Thymus (tissue), 14 donors: ENCODE measurements at places on chromosomes 7 and 10. TPM values are rescaled to one million over a fixed set of nuclear protein-coding genes. Genes with fewer than 3 reads are reported as not detected.

Gene WDR86
- 5.0 TPM for total RNA-seq

Gene SFRP4
- total RNA-seq = 0.80 TPM

Gene GPR141
- total RNA-seq = 5.1 TPM

Gene SFTPD
- 0.47 TPM for total RNA-seq

Gene ZPBP
- total RNA-seq = 0.14 TPM

Gene FXYD4
- 0.14 TPM for total RNA-seq

Gene FANK1
- total RNA-seq = 2.5 TPM

DNA sequence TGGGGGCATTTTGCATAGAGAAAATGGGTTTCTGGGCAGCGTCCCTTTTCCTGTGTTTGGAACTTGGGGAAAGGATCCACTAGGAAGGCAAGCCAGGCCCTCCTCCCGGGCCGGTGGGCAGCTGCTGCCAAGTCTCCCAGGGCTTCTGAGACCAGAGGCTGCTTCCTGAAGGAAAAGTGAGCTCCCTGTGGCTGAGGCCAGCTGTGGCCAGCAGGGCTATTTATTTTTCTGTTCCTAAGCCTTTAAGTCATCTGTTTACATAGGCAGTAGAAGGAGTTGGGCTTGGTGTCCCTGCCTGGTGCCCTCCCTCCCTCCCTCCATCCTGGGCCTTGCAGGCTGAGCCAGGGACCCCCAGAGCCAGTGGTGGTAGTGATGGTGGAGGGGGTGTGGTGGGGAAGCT, 70.5 kb upstream of the COL13A1 start:
- no peak for DNase-seq

DNA sequence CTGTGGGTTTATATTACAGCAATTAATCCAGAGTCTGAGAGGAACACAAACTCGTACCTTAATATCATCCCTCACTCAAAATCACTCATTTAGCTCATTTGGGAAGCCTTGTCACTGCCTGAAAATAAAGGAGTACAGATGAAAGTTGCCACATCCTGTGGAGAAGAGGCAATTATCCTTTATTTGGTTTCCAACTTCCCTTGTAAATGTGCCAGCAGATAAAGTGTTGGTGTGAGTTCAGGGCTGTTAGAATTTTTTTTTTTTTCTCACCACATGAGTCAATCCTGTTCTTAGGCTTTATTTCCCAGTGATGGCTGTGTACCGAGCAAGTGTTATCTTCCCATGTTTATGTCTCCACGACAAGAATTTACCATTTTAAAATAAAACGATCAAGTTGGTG, 99.0 kb upstream of the SMIM30 start:
- no peak for DNase-seq

- DNase-seq = no peak
Measured at GRCh38 chr7:99596408-99596955, 1.6 kb upstream of the TMEM225B start.

GRCh38 chr7:7799138-7799537, 80.7 kb upstream of the RPA3 start:
- DNase-seq = no peak

- DNase-seq = no peak
Measured at GRCh38 chr7:45064047-45064725, 24.6 kb downstream of the NACAD start.

DNA sequence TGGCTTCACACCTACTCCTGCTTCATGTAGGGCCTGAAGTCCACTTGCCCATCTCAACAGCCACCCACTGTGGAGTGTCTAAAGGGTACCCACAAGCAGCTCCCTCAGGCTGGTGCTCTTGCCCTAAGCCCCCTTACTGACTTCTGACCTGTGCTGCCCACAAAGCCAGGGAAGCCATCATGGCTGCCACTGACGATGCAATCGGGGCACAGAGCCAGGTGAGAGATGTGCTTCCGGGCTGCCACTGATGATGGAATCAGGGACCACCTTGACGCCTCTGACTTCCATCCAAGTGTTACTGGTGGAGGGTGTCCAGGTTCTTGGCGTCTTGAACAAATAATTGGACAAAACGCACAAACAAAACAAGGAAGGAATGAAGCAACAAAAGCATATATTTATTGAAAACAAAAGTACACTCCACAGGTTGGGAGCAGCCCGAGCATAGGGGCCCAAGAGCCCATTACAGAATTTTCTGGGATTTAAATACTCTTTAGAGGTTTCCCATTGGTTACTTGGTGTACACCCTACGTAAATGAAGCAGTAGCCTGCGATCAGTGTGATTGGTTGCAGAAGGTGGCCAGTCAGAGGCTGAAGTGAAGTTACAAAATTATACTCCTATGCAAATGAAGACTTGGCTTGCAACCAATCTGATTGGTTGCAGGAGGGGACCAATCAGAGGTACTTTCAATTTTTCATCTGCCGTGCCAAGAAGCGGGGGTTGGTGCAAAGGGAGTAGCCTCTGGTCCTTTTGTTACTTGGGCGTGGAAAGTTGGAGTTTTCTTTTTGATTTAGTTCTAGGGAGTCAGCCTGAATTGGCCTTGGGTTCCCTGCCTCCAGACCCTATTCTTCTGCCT, 4.5 kb downstream of the CPA2 start:
- DNase-seq = no peak

GRCh38 chr10:75266945-75267344, 31.2 kb upstream of the COMTD1 start:
- no peak for DNase-seq

- no peak for DNase-seq
Measured at GRCh38 chr10:120917521-120918250, 66.5 kb downstream of the WDR11 start.

GRCh38 chr7:154744861-154745258, 258.1 kb downstream of the PAXIP1 start:
- DNase-seq = no peak

DNA sequence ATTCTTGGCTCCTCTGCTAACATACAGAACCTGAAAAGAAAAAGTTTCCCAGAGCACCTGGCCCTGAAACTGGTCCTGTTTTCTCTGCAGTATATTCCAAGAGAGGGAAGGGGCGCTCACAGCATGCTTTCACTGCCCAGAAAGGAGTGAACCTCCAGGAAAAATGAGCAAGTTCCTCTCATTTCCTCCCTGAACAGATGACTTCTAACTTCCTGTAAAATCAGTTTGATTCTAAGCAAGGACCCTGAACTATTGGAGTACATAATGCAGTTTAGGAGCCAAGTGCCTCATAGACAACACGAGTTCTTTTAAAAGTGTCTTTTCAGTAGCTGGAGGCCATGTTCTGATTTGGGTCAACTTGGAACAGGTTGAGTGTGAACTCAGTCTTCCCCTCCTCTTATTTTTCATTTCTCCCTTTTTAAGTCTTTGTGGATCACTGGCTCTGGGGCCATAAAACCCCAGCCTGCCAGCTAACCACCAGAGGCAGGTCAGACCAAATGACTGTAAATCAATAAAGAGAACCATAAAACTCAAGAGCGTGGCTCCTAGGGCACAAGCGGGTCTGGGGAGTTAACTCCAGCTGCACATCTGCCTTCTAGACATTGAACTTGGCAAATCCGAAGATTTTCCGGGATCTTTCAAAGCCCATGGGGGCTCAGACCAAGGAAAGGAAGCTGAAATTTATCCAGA, 5.9 kb upstream of the LRRC18 start:
- no peak for DNase-seq

DNA sequence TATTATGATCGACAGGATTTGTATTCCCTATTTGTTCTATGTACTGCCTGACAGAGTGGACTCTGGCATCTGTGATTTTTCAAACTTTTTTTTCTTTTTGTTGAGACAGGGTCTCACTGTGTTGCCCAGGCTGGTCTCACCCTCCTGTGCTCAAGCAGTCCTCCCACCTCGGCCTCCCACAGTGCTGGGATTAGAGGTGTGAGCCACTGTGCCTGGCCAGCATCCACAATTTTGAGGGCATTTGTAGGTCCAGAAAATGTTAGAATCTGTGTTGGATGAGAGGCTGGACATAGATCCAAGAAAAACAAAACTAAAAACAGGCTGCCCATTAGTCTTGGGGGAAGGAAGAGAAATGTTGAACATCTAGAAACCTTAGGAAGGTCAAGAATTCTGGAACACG, 34.3 kb downstream of the SGPL1 start:
- no peak for DNase-seq

DNA sequence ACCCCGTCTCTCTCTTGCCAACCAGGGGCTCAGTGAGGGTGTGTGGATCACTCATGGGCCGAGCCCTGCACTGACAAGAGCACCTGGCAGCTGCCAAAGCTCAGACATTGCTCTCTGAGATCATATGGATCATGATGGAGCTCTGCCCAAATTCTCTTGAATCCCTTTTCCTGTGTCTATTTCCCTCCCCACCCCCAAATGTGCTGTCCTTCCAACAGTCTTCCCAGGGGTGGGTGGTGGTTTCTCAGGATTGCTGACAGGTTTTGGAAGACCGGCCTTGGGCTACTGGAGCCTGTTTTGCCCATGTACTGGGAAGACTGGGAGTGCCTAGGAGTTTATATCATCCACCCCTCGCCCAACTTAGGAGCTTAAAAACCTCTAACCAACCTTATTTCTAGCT, 10.5 kb downstream of the ARHGAP22 start:
- DNase-seq = no peak

GRCh38 chr10:124002391-124003069, 90.9 kb downstream of the CHST15 start:
- no peak for DNase-seq

DNA sequence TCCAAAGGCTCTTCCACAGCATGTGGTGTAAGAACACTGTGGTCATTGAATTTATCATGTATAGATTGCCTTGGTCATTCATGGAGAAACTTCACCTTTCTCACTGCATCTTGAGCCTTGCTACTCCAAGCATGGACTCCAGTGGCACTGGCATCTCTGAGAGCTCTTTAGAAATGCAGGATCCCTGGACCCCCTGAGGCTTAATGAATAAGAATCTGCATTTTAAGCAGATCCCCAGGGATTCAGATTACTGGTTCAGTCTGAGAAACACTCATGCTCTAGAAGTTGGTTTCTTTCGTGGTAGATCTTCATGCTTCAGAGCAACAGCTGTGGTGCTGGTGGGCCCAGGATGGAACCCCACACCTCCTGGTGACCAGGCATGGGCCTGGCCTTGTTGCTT, 63.2 kb downstream of the CFAP58 start:
- no peak for DNase-seq

DNA sequence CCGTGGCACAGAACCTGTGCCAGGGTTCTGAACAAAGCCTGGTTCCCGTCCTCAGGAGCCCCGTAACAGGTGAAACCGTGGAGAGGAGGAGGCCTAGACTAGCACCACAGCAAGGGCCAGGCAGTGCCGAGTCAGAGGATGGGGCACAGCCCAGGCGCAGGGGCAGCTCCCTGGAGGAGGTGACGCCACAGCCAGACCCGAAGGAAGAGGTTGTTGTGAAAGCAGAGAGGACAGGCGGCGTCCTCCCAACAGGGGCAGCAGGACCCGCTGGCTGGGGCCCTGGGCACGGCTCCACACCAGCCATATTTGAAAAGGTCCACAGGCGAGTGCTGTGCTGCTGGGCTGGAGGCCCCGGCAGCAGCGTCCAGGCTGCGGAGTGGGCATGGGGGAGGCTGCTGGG, 25.7 kb downstream of the DAGLB start:
- DNase-seq = no peak

DNA sequence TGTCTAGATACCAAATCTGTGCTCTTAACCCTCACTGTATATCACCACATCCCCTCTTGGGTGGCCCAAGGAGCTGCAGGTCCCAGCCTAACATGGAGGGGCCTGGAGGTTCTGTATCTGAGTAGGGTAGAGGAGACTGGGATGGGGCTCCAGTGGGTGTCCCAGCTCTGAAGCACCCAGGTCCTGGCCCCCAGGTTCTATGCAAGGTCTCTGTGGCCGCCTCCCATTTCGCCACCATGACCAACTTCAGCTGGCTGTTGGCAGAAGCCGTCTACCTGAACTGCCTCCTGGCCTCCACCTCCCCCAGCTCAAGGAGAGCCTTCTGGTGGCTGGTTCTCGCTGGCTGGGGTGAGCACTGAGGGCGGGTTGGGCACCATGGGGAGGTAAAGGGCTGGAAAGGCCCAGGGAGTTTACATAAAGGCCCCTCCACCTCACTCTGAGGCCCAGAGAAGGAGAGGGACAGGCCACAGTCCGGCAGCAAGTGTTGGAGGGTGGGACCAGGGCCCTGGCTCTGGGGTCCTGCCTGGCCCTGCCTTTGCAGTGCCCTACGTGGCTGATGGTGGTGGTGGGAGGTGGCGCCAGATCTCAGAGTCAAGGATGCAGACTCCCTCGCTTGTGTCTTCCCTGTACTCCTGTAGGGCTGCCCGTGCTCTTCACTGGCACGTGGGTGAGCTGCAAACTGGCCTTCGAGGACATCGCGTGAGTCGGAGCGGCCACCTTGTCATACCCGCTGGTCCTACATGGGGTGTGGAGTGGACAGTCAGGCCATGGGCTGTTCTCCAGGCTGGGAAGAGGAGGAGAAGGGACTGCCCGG, 10.2 kb downstream of the GHRHR start:
- no peak for DNase-seq

DNA sequence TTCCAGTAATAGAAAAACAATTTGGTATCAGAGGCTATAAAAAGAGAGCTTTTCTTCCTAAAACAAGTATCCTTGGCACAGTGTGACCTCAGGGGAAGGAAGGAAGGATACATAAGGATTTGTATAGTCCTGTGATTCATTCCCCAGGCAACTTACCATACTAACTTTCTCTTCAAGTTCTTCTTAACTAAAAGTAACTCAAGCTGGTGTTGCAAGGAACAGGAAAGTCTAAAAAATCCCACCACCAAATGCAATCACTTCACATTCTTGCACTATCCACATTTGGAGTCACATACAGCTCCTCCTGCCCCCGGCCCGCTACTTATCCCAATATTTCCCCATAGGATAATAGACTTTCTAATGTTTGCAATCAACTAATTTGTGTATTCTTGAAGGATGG, 84.8 kb downstream of the PRKAG2 start:
- DNase-seq = no peak

- DNase-seq = no peak
Measured at GRCh38 chr10:100866010-100866409, 46.8 kb upstream of the SLF2 start.

DNA sequence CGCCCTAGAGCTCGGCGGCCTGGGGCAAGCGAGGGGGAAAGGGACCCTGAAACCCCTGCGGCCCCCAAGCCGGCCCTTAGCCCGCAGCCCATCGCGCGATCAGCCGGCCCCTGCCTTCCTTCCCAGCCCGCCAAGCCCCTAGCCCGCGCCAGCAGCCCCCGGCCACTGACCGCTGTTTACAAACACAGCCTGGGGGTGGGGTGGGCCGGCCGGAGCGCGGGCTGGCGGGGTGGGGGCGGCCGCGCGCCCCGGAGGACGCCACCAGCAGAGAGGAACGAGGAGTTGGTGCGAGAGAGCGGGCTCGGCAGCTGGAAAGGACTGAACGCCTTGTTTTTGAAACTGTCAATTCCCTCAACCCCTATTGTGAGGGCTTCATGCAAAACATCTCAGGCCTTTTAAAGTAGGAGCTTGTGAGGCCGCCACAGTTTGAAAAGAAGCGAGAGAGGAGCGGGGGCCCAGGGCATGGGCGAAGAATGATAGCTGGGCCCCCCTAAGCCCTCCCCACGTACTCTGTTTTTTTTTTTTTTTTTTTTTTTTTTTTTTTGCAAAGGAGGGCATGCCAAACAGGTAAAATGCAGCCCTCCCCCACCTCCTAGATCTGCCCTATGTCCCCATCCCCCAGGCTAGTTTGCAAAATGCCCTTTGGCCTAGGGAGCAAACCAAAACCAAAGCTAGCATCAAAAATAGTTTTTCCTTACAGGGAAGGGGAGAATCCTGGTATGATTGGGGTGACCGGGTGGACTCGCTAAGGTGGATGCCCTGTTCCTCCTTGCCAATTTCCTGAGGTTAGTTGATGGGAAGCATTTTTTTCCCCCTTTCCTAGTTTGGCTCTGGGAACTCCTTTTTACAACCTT, 15.0 kb downstream of the SKIDA1 start:
- no peak for DNase-seq
